RPMI7951 (cell line): ENCODE measurements at places on chromosomes 11 and 22. TPM values are rescaled to one million over a fixed set of nuclear protein-coding genes. Genes with fewer than 3 reads are reported as not detected.

Gene OR2AG1
- not detected in 2 replicates for total RNA-seq

Gene CD81
- 248 and 386 TPM in 2 replicates for total RNA-seq

Gene REXO2
- total RNA-seq: 331 and 366 TPM in 2 replicates

Gene TIRAP
- total RNA-seq: 4.2 and 4.8 TPM in 2 replicates

Gene PAAF1
- 10.6 and 18.1 TPM in 2 replicates for total RNA-seq

Gene UBQLNL
- not detected in 2 replicates for total RNA-seq

Gene PGA4
- not detected in 2 replicates for total RNA-seq

Gene ZNF215
- 6.7 and 8.9 TPM in 2 replicates for total RNA-seq

DNA sequence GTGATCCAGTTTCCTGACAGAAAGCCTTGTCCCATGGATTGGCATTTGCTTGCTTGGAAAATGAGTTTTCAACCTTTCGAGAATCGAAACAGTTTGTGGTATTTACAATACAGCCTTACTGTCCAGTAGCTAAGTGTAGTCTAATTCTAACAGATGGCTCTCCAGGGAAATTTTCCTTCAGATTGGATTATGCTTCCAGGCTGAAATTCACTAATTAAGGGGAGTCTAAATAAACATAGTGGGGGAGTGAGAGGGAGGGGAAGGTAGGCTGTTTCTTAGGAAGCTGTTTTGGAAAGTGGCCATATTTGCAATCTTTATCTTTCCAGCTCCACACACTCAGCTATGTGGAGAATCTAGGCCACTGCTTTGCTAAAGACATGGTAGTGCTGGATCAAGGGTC is 81.3 kb downstream of the SYT9 start:
- no peak for DNase-seq

- DNase-seq: no peak
Observed at GRCh38 chr22:23279781-23280180, 99.5 kb downstream of the BCR start.

GRCh38 chr11:63212742-63213141 is 30.7 kb downstream of the SLC22A25 start:
- DNase-seq: peak; percentile 18

DNA sequence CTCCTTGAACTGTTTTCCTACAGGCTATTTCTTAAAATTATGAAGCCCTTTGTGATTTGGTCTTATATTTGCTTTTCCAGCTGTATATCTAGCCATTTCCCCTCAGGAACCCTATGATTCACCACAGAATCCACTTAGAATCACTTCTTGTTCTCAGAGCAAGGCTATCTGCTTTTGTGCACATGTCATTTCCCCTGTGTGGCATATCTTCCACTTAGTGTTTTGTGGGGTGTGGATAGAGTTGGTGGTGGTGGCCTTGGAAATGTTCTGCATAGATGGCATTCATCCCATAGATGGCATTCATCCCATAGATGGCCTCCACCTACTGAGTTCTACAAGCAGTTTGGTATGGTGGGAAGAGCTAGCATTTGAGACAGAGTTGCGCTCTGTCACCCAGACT is 44.7 kb downstream of the SWAP70 start:
- DNase-seq: peak; percentile 17

GRCh38 chr22:21703684-21704316 is 31.8 kb downstream of the YPEL1 start:
- DNase-seq: no peak

DNA sequence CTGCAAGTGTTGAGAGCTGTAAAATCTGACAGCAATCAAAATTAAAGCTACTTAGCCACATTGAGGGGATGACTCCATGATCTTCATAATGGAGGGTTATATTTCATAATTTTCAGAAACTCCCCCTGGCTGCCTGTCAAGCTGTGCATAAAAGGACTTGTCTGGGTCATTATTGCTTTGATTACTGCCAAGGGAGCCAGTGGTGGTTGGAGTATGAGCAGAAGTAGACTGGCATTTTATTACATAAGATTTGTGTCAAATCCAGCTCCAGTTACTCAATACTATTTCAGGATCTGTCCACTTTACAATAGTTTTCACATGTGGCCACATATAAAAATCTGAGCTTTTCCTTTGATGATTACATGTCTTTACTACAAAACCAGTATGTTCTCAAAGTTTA is 108.9 kb upstream of the SLC5A12 start:
- DNase-seq: no peak

DNA sequence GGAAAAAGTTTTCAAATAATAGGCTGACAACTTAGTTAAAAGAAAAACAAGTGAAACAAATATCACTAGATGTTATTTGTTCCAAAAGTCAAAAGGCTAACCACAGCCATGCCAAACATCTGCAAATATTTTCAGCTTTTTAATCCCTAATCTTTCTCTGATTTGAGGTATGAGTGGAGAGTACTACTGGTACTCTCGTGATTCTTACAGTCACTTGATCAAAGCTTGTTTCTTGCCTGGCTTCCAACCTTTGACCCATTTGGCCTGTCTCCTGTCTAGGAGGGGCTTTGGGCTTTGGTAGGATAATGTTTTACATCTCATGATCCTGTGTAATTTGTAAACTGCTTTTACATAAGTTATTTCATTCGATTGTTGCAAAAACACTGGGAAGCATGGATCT is 301.8 kb upstream of the SORL1-AS1 start:
- DNase-seq: no peak

DNA sequence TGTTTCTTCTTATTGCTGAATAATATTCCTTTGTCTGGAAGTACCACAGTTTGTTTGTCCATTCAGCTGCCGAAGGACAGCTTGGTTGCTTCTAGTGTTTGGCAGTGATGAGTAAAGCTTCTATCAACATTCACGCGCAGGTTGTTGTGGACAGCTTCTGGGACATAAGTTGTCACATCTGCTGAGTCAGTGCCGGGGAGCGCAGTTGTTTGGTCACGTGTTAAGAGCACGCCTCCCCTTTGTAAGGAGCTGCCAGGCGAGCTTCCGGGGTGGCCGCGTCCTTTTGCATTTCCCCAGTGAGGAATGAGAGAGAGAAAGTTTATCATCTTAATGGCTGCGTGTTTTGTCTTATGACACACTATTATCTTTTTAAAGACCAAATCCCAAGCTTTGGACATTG is 30.3 kb downstream of the SAMM50 start:
- no peak for DNase-seq

DNA sequence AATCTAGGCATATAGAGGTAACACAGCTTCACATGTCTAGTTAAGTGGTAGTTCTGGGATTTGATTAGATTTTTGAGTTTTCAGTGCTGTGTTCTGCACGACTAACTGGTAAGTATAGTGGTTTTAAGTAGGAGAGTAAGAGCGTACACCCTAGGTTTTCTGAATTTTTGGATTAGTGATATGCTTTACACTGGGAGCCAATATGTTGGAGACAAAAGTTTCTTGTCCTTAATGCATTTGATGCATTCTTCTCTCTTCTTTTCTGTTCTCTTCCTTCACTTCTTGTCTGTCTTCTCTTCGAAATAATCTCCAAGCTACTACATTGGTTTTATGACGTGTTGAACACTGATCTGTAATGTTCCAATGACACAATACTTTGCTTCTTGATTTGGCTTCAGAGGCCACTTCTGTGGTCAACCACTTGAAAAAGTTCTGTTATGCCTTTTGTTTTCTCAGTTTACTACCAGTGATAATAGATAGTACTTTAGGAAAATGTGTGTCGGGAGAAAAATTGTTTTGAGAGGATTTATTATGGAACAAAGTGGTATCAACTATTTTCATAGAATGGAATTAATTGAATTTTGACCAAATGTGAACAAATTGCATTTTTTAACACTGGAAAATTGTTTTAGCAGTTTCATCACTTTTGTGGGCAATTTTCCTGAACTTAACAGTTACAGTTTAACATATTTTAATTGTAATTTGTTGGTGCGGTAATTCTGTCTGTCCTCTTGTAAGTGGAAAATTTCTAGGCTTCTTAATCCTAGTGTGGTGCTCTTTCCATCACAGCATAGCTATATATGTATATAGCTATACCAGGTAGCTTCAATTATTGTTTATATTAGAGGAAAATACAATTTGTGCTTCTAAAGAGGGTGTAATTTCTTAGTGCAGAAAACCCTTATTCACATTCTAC is 2.6 kb downstream of the PDE3B start:
- DNase-seq: no peak

GRCh38 chr11:67022961-67023956 is at the start of gene SYT12:
Gene SYT12 (plus strand): TSS chr11:67023134. CDS start chr11:67030145, 7,011 bp downstream.
- DNase-seq: no peak

GRCh38 chr11:103530257-103530656 is 421.0 kb downstream of the DYNC2H1 start:
- peak; percentile 15 for DNase-seq

GRCh38 chr11:130642994-130643393 is 194.5 kb downstream of the ADAMTS15 start:
- no peak for DNase-seq

GRCh38 chr11:20056950-20057943 is 103.0 kb downstream of the DBX1 start:
- no peak for DNase-seq

- DNase-seq: peak; percentile 88
Observed at GRCh38 chr22:20155330-20156041, 4.6 kb upstream of the CCDC188 start.

DNA sequence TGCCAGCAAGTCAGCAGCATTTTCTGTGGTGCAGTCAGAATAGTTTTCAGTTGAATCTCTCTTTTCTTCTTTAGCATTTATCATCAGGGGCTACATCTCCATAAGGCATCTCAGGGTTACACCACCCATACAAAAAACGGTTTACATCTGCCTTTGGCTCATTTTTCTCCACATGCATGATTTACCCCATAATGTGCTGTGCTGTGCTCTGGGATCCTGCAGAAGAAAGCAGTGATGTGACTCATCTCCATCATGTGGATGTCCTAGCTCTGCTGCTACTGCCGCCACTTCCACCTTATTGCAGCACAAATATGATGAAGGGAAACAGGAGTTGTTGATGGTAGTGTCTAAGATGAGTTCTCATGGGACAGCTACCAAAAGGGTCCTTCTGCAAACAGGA is 30.0 kb upstream of the CCDC179 start:
- DNase-seq: no peak

DNA sequence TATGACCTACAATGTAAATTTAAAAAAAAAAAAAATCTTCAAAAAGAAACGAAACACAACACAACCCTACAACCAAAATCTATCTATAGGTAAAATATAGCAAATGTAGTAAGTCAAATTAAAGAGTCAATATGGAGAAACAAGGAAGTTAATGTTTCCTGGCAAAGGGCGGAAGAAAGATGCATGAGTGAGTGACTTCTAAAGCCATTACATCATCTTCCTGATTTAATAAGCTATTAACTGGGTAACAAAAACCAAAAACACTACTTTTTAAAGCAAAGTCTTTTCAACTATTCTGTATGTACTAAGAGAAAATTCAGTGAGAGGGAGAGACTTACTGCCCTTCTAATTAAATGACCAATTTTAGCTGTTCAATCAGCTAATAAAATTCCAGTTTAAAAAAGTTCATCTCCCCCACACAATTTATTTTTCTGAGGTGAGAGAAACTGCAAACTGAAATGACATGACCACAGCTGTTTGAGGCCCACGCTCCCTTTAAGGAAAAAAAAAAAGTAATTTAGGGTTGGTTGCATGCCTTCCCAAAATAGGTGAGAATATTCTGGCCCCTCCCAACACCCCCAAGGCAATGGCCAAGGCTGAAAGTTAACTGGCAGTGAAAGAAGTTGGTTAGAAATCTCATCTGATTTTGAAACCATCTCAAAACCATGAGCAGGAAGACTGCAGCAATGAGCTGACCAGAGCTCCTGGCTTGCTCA is 5.9 kb downstream of the SF1 start:
- no peak for DNase-seq
